Esophagus squamous epithelium (tissue), 5 donors: ENCODE measurements at places on chromosomes 3 and 15. TPM values are rescaled to one million over a fixed set of nuclear protein-coding genes. Genes with fewer than 3 reads are reported as not detected.

DNA sequence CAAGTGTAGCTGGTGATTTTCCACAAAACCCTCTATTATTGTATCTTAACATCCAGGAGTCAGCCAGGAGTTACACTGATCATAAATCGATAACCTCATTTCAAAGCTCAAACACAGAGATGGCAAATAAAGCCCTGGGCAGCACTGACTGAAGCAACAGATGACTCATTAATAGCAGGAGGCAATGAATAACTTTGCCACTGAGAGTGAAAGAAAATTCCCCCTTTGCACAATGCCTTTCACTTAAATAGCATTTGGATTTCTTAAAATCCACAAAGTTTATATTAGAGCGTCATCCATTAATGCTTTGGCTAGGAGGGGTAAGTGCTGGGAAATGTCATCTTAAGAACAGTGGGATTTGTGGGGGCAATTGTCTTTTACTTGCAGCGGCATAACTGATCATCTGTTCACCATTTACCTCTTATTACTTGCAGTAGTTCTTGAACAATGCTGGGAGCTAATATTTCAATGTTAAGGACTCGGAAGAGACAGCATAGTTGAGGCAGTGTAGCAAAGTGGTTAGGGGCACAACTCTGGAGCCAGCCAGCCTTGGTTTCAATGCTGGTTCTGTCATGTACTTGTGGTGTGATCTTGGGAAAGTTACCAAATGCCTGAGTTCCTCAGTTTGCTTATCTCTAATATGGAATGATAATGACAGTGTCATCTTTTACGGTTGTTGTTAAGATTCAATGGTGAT, 630.4 kb upstream of the TBL1XR1 start:
- DNase-seq: no peak

GRCh38 chr3:22141769-22142168, 390.8 kb upstream of the ZNF385D start:
- DNase-seq: no peak

DNA sequence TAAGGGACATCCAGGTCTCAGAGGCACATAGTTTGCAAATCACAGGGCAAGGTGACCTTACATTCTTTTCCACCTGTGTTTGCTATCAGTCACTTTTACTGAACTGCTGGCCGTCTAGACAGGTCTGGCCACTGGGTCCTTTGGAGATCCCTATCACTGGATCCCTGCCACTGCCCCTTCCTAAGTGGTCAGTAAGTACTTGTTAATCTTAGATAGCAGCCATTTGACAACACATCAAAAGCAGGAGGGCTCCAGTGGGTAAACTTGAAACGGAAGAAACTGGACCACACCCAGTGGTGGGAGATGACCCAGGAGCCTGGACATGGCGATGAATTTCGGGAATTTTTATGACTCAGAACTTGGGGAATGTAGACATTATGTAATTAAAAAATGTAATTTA, 28.9 kb upstream of the RASGRP1 start:
- no peak for DNase-seq

- DNase-seq: no peak
These were observed 481 bp upstream of the DYNC1LI1 start for GRCh38 chr3:32571192-32571485.

DNA sequence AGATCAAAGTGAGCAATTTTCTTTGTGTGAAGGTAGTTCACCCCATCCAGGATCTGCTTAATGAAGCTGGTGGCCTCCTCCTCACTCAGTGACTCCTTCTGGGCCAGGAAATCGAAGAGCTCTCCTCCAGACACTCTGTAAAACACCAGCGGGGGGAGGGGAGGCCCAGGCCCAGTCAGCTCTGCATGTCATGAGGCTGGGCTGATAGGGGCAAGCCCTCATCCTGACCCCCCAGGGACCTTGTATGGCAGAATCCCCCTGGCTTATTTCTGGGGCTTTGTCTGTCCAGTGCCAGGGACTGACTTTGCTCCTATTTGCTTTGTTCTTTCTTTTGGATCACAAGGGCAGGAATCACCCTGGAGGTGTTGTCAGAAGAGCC, 74.9 kb downstream of the DAPK2 start:
- DNase-seq: no peak

DNA sequence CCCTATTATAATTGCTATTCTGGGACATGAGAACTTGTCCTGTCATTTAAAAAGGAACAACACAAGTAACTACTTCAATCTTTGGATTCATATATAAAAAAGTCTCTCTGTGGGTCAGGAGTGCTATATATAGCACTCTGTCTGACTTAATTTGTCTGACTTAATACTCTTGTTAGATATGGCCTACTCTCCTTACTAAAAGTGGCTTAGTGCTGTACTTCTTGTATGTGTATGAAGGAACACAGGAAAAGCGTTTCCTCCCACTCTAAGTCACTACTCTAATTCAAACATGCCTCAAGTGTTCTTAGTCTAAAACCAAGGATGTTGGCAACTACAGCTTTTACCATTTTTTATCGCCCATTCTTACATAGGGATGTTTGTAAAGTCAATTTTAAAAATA, 255.2 kb upstream of the ROBO1 start:
- DNase-seq: no peak

- DNase-seq: no peak
These were observed 57.4 kb upstream of the ZBTB20 start for GRCh38 chr3:115204475-115204874.

- DNase-seq: no peak
These were observed 14.3 kb downstream of the BCL2L10 start for GRCh38 chr15:52098323-52098722.

- DNase-seq: no peak
These were observed 86.2 kb downstream of the KLF13 start for GRCh38 chr15:31412824-31413223.

GRCh38 chr3:196174652-196175051, 36.5 kb downstream of the ZDHHC19 start:
- no peak for DNase-seq

DNA sequence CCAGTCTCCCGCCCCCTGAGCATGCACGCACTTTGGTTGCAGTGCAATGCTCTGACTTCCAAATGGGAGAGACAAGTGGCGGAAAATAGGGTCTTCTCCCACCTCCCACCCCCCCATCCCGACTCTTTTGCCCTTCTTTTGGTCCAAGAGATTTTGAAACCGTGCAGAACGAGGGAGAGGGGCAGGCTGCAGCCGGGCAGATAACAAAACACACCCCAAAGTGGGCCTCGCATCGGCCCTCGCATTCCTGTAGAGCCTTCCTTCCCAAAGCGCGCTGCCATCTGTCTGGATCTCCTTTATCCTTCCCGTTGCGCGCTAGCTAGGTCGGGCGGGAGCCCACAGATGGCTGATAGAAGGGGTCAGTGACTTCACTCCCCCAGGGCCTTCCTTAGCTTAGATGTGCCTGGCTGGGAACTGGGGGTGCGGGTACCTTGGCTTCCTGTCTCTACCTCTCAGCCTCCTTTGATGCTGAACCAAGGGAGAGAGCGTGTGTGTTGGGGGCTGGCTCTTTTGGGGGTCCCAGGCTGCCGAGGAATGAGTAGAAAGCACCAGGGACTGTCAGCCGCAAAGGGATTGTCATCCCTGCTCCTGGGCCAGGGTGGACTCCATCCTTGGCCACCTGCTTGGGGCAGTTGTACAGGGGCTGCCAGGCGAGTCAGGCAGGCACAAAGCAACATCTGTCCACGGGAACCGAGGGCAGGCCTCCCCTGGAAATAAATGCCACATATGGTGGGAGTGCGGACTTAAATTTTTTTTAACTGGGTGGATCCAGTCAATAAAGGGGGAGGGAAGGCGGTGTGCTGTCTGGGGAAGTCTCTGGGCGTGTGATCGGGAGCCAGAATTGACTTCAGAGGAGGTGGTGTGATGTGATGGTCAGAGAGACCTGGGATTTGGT, 1.8 kb downstream of the SMAD3 start:
- DNase-seq: no peak

- DNase-seq: no peak
These were observed 5.7 kb downstream of the FURIN start for GRCh38 chr15:90873998-90874605.

DNA sequence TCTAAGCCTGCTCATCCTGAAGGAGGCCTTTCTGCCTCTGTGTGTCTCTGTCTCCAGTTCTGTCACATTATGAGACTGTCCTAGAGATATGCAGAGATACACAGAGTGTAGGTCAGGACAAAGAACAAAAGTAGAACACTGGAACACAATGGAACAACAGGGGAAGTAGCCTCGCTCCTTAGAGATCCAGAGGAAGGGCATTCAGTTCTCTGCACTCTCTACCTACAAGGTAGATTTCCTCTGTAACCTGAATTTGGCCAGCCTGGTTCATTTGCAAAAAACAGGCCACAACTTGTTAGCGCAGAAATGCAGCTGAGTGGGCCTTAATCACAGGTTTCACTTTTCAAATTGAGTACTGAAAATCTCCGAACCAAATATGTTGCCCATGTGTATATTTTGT, 19.4 kb downstream of the NEK10 start:
- DNase-seq: no peak

DNA sequence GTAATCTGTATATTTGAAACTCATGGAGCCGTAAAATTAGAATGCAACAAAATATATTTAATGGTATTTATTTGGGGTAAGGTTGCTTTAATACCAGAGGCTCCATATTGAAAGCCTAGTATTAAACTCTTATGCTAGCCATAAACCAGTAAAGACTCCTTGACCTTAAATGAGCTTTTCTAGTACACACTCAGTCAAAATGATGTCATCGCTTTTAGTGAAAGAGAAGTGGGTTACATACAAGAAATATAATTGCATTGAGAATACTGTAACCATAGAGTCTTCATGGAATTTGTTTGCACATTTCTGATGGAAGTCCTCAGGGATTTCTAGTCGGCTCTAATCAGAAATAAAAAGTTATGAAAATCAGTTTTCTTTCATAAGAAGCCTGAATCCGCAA, 757.6 kb downstream of the GBE1 start:
- no peak for DNase-seq

DNA sequence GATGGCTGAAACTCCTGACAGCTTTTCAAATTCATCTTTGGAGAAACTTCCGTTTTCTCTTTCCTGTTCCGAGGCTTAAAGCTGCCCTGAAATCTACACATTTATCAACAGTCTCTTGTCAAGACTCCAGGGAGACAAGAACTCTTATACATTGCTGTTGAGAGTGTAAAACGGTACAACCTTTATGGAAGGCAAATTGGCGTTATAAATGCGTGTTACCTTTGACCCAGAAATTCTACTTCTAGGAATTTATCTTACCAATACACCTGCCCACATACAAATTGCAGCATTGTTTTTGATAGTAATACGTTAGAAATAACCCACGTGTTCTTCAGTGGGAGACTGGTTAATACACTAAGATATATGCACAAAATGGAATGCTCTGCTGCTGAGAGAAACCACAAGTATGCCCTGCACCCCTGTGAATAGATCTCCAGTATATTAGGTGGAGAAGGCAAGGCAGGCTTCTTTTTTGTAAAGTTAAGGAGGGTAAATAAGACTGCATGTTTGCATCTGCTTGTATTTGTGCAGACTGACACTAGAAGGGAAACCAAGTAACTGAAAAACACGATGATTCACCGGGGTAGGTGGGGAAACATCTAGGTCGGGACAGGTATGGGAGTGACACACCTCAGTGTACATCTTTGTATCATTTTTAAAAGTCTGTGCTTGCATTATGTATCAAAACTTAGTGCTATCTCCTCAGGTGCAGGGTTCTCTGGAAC, 97.5 kb downstream of the IGF1R start:
- no peak for DNase-seq

GRCh38 chr3:139774560-139775302, 97.0 kb upstream of the NMNAT3 start:
- DNase-seq: no peak

GRCh38 chr3:129281726-129282125, 3.1 kb downstream of the HMCES start:
- DNase-seq: no peak

DNA sequence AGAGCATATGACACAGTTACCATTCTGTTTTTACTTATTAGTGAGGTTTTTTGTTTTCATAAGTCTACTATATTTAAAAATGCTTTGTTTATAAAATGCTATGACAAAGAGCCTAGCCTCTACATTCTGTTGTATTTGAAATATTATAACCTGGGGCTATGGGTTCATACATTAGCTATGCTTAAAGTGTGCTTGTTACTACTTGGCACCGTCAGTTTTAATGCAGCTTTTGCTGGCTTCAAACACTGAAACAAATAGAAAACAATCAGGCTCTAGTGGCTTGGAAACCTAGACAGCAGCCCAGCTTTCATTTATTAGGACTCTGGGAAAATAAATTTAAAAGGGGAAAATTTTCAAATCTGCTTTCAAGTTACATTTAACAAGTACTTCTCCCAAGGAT, 635.9 kb downstream of the CADM2 start:
- DNase-seq: no peak

DNA sequence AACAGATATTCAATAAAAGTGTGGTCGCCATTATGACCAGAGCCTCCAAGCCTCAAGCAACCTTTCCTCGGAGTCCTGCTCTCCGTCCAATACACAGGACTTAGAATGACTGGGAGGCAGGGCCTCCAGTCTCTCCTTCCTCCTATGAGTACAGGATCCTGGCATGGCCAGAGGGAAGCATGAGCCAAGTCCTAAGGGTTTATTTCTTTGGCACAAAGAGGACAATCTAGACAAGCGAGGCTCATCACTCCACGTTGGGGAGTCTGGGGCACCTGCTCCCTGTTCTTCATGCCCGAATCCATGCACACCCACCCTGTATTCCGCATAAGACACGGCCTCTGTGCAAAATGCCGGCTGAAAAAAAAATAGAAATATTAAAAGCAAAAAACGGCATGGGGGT, 6.8 kb downstream of the PRRT3 start:
- DNase-seq: no peak

DNA sequence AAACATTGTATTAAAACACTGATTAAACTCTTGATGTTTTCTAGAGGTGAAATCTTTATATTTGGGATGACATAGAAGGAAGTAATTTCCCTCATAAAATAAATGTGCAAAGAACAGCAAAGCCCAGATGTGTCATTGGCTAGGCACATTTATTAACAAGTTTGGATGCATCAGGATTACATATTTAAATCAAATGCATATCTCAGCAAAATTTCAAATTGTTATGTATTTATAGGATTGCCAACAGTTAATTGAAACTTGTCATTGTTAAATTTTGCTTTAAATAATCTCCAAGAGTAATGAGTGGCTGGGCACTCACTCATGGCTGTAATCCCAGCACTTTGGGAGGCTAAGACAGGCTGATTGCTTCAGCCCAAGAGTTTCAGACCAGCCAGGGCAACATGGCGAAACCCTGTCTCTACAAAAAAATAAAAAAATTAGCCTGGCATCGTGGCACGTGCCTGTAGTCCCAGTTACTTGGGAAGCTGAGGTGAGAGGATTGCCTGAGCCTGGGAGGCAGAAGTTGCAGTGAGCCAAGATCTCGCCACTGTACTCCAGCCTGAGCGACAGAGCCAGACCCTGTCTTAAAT, 28.2 kb downstream of the ARIH1 start:
- DNase-seq: no peak

GRCh38 chr3:142987080-142987700, 14.2 kb upstream of the U2SURP start:
- no peak for DNase-seq

The HPS3 gene
- 7.9 TPM for total RNA-seq

The RPLP1 gene
- 607 TPM for total RNA-seq

The RLBP1 gene
- not detected for total RNA-seq

The LYZL4 gene
- total RNA-seq: not detected

The NBEAL2 gene
- 297 TPM for total RNA-seq

The PTPRG gene
- 3.7 TPM for total RNA-seq

The MORC1 gene
- total RNA-seq: not detected

The AQP9 gene
- 1.9 TPM for total RNA-seq

The GNAT1 gene
- total RNA-seq: not detected

The SLC35G2 gene
- total RNA-seq: 0.68 TPM

The HAUS2 gene
- total RNA-seq: 17.4 TPM

The GOLGA6L9 gene
- total RNA-seq: 3.4 TPM

The ATP2B2 gene
- 0.57 TPM for total RNA-seq

The STRIT1 gene
- total RNA-seq: not detected

The NPAP1 gene
- not detected for total RNA-seq

The MKRN3 gene
- total RNA-seq: 5.5 TPM
